ENCODE measurements at places on chromosomes 16 and 17. TPM values are rescaled to one million over a fixed set of nuclear protein-coding genes. Genes with fewer than 3 reads are reported as not detected.

TSNAXIP1 gene
- polyA plus RNA-seq = 6.6 TPM

PITPNM3 gene
- polyA plus RNA-seq = 5.4 TPM

CSH2 gene
- polyA plus RNA-seq = not detected

PKMYT1 gene
- 15.1 TPM for polyA plus RNA-seq

GRCh38 chr17:15966183-15966878 lies 21.4 kb downstream of the ADORA2B start:
- peak; percentile 49 for DNase-seq

- no peak for DNase-seq
These were observed 32.4 kb downstream of the CLTC start for GRCh38 chr17:59652119-59652518.

GRCh38 chr17:80348551-80349150 lies 66.3 kb upstream of the ENDOV start:
- DNase-seq = no peak

GRCh38 chr17:44961921-44962350 lies 6.2 kb downstream of the C1QL1 start:
- no peak for DNase-seq

DNA sequence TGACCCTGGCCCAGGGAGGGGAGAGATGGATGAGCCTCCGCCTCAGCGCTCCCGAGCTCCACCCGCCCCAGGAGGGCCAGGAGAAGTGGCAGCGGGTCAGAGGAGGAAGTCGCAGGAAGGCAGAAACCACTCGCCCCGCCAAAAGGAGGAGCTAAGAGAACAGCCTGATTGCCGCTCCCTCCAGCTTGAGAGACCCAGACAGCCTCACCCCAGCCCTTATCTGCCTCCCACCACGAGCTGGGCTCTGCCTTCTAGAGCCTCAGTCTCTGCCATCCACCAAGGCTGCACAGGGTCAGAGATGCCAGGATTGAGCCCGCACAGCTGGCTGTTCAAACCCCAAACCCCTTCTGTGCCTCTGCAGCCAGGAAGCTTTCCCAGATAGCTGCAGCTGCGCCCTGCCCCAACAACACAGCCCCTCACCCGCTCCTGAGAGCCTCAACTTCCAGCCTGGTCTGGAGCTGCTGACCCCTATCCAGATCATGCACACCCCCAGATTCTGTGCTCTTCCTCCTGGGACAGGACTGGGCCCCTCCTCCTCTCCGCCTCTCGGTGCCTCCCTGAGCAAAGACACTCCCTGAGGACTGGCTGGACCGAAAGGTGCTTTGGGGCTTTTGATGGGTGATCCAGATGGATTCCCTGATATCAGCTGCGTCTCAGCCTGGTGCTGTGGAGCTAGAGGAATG lies 1.0 kb upstream of the ATP2A3 start:
- no peak for DNase-seq
